Activated CD4-positive, alpha-beta memory T cell treated with anti-CD3 and anti-CD28 coated beads, Interleukin-2, amount 10 ng/mL, durations not matched to agents 7 days and 5 days (primary cell): ENCODE measurements at places on chromosomes 13 and 19. TPM values are rescaled to one million over a fixed set of nuclear protein-coding genes. Genes with fewer than 3 reads are reported as not detected.

DNA sequence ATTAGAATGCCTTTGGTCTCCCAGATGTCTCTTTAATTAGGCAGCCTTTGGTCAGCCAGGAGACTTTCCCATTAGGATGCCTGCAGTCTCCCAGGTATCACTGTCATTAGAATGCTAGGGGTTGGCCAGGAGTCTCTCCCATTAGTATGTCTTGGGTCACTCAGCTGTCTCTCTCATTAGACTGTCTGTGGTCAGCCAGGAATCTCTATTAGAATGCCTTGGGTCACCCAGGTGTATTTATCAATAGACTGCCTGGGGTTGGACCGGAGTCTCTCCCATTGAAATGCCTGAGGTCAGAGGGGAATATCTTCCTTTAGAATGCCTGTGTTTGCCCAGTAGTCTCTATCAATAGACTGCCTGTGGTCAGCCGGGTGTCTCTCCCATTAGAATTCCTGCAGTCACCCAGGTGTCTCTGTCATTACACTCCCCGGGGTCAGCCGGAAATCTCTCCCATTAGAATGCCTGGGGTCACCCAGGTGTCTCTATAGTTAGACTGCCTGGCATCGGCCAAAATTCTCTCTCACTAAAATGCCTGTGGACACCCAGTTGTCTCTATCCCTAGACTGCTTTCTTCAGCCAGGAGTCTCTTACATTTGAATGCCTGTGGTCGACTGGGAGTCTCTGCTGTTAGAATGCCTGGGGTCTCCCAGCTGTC, 1460.3 kb downstream of the UQCRFS1 start:
- DNase-seq = no peak
- H3K4me3 ChIP-seq = no peak overlapping the region
- no peak overlapping the region for H3K27ac ChIP-seq

DNA sequence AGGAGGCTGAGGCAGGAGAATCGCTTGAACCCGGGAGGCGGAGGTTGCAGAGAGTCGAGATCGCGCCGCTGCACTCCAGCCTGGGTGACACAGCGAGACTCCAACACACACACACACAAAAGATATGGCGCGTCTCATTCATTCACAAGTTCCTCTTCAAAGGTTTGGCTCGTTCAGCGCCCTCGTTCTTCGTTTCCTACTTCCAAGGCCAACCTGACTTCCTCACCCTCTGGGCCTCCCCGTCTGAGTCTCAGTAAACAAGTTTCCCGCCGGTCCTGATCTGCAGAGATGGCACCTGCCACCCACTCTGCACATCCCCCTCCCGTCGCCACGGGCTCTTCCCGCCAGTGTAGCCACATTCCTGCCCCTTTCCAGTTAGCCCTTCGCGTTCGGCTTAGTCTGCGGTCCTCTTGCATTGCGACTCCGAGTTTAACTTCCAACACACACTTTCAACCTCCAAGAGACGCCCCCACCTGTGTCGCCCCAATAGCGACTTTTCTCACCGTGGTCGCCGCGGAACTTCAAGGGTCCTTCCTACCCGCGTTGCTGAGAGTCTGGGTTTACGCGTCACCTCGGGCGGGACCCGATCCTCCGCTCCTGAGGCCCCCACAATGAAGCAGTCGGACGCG, 1.3 kb upstream of the BSG start:
- H3K27ac ChIP-seq = peak overlapping the region; percentile 96
- peak; percentile 62 for DNase-seq
- H3K27me3 ChIP-seq = no peaks in the 10 kb centered on the region
- H3K36me3 ChIP-seq = no peaks in the 10 kb centered on the region

DNA sequence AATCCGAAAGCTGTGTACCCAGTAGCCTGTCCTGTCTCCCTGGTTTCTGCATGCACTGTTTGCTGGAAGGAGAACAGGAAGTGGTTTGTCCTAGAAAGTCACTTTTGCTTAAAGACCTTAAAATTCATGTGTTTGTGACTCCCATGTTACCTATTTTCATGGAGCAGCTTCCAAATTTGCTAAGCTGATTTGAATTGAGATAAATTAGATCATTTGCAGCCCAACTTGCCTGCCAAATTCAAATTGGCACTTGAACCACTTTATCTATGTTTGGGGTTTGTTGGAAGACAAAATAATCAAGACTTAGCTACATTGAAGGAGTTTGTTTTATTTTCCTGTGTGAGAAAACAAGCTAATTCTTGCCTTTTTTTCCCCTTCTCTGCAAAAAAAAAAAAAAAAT, 532.5 kb downstream of the DIAPH3 start:
- no peaks in the 10 kb centered on the region for H3K4me1 ChIP-seq
- no peaks in the 10 kb centered on the region for H3K36me3 ChIP-seq
- H3K27ac ChIP-seq = no peak overlapping the region
- no peak overlapping the region for H3K4me3 ChIP-seq
- H3K27me3 ChIP-seq = no peaks in the 10 kb centered on the region
- no peak for DNase-seq

- H3K4me1 ChIP-seq = no peaks in the 10 kb centered on the region
- no peaks in the 10 kb centered on the region for H3K27me3 ChIP-seq
- H3K36me3 ChIP-seq = no peaks in the 10 kb centered on the region
- no peak for DNase-seq
- no peak overlapping the region for H3K27ac ChIP-seq
Observed at GRCh38 chr13:67713571-67713970, 483.4 kb upstream of the PCDH9 start.

DNA sequence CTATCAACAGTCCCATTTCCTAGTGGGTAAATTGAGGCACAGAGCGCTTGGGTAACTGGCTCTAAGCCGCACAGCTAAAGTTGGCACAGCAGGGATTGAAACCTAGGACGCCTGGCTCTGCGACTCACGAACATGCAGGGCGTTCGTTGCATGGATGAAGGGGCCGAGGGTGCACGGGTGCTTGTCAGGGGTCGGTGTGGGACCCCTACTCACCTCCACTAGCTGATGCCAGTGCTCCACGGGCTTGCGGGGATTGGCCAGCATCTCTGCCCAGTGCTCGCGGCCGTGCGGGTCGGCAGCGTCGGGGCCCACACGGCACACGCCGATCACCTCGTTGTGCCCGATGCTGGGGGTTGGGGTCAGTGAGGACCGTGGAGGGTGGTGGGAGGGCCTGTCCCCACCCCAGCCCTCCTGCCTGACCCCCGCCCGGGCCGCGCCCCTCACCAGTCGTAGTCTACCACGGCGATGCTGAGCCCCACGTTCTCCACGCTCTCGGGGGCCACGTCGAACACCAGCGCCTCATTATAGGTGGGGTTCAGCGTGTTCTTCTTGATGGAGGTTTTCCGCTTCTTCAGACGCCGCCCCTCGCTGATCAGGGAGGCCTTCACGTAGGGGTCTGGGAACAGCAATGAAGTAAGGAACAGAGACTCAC, 14.6 kb downstream of the SYT3 start:
- H3K4me3 ChIP-seq = no peak overlapping the region
- H3K27ac ChIP-seq = no peak overlapping the region
- no peak for DNase-seq
- no peaks in the 10 kb centered on the region for H3K4me1 ChIP-seq

RPS28 gene
- total RNA-seq = 1,605 TPM

KANK3 gene
- 7.4 TPM for total RNA-seq

KISS1R gene
- 1.8 TPM for total RNA-seq

RYR1 gene
- 3.9 TPM for total RNA-seq
